ENCODE measurements at places on chromosomes 1 and 21.

GRCh38 chr1:54543729-54544496 is 4.1 kb upstream of the ACOT11 start:
- no peak for DNase-seq

DNA sequence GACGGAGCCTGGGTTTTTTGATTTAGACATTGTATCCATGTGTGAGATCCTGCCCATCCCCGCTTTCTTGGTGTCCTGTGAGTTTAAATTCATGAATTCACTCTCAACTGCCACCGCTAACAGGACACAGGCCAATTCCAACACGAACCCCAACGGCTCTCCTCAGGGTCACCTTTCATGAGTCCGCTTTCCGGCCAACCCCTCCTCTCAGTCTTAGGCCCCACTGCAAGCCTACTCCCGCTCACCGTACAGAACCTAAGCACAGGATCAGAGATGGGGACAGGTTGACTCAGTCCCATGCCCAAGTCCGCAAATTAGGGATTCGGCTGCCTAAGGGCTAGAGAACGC is 238 bp upstream of the SCP2 start:
- no peak for DNase-seq

DNA sequence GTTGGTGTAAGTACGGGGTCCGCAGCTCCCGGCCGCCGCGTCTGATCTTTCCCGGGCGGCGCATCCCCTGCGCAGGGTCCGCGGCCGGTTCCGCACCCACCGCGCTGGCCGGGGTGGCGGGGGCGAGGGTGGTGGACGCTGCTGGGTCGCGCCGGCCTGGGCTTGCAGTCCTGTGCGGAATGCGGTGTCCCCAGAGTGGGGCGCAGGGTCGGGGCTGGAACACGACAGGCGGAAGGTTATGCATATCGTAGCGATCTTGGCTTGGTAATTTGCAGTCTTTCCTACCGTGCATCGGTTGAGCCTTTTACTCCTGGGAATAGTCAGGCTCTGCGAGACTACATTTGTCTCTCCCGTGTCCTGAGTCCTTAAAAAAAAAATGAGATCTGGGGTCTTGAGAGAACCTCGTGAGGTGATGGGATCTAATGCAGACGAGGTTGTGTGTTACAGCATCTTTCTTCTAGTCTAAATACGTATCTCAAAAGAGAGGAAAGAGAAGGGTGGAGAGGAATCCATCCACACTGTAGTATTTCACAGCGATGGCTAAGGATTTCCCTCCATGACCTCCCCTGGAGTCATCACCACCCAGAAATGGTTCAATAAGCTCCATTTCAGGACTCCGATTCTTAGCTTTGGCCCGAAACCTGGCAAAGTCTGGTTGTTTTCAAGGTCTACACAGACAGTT is 572 bp downstream of the ATP1B1 start:
- no peak for DNase-seq

- DNase-seq = peak; percentile 60
Observed at GRCh38 chr1:47568763-47569162, 130.9 kb downstream of the FOXD2 start.

- no peak for DNase-seq
Observed at GRCh38 chr1:216902669-216903381, 179.6 kb upstream of the ESRRG start.

GRCh38 chr1:101276818-101277217 is 40.0 kb downstream of the S1PR1 start:
- no peak for DNase-seq

GRCh38 chr1:211948377-211948776 is 87.0 kb downstream of the INTS7 start:
- DNase-seq = no peak

GRCh38 chr1:29121936-29122681 is 1.6 kb downstream of the TMEM200B start:
- peak; percentile 34 for DNase-seq

DNA sequence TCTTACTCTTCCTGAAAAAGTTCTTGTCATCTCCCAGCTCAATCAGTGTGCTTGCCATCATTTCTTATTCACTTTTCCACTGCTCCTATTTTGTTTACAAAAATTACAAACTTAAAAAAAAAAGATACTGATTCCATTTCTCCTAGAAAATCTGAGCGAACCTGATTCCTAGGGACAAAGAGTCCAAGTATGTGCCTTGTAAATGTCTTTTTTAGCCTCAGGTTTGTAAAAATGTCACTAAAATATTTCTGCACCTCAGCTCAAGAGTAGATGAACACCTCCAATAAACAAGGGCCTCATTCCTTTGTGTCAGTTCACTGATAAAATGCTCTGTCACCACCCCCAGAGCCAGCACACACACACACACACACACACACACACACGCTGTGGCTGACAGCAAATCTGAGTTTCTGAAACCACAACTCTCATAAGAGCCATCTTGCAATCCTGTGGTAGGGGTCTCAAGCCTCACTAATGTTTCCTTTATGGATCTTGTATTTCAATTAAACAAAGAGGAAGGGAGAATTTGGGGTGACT is 299.2 kb downstream of the PBX1 start:
- no peak for DNase-seq

DNA sequence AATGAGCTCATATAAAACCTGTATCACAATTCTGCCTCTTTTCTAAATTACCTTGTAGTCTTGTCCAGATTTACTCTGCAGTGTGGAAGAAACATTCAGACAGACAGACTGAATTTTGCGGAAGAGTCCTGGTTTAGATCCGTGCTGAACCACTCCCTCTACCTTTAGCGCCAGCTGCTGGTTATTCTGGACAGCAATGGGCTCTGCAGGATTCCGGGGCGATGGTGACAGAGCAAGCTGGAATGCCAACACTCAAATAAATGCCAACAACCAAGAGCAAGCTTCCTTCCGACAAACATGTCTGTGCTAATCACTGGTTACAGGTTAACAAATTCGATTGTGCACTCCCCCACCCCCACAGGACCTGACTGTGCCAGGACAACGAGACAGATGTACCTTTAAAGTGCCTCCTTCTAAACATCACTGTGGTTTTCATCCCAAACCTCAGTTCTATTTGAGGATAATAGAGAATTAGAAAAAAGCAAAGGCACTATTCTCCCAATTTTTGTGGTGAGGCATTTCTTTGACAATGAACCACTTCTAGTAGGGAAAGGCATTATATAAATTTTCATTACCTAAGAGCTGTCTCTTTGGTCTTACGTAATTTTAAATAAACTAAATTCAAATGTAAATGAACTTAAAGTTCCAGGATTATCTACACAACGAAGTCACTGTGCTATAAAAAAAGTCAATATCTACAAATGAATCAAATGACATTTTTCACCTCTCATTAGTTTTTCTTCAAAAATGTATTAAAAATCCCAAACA is 90.4 kb downstream of the INTS7 start:
- DNase-seq = peak; percentile 65

GRCh38 chr1:36981771-36982622 is 52.3 kb downstream of the GRIK3 start:
- no peak for DNase-seq

GRCh38 chr21:42124826-42125570 is 53.9 kb downstream of the UMODL1 start:
- DNase-seq = no peak

DNA sequence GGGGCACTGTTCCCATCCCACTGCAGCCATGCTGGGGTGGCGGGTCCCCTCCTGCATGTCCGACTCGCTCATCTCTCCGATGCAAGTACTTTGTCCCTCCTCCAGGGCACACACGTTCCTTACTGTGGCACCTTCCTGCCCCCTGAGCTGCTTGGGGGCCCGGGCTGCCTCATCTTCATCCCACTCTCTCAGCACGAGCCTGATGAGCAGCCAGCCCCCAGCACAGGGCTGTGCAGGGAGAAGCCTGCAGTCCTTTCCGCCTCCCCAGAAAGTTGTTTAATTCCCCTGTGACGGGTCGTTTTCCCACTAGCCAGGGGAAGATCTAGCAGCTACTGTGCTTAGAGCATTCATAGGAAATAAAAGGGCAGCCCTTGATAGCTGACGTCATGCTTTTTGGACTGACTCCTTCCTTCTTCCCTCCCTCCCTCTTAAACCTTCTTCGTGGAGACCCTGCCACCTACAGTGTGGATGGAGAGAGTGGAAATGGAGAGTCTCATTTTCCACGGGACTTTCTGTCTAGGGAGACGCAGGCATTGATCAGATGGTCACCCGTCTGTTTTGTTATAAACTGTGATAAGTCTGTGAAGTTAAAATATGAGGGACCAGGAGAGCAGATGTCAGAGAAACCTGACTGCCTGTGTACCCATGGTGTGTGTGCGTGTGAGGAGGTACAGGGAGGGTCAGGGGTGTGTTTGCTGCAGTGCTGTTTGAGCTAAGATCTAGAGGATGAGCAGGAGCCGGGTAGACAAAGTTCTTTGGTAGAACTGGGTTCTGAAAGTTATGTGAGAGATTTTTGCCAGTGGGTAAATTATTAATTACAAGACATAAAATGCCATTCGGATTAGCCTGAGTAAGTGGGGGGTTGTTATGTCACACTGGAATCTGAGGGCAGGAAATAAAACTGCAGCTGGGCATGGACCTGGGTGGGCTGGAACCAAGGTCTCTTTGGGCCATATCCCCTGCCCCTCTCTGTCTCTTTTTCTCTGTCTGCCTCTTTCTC is 34.3 kb downstream of the GPR137B start:
- no peak for DNase-seq

GRCh38 chr1:211825980-211826379 is 4.6 kb downstream of the LPGAT1 start:
- no peak for DNase-seq

DNA sequence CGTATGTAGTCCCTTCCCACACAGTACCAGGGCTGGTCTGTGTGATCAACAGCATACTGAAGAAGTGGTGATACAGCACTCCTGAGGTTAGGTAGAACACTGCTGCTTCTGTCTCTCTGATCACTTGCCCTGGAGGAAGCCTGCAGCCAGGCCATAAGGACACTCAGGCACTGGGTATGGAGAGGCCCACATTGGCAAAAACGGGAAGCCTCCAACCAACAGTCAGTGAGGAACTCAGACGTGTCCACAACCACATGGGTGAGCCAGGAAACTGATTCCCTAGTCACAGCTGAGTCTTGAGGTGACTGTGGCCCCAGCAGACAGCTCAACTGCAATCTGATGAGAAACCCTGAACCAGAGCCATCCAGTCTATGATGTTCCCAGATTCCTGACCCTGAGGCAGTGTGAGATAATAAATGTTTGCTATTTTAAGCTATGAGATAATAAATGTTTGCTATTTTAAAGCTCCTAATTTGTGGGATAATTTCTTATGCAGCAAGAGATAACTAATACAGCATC is 62.5 kb downstream of the COQ8A start:
- DNase-seq = no peak

GRCh38 chr1:229043115-229043514 is 227.8 kb upstream of the RAB4A start:
- no peak for DNase-seq

DNA sequence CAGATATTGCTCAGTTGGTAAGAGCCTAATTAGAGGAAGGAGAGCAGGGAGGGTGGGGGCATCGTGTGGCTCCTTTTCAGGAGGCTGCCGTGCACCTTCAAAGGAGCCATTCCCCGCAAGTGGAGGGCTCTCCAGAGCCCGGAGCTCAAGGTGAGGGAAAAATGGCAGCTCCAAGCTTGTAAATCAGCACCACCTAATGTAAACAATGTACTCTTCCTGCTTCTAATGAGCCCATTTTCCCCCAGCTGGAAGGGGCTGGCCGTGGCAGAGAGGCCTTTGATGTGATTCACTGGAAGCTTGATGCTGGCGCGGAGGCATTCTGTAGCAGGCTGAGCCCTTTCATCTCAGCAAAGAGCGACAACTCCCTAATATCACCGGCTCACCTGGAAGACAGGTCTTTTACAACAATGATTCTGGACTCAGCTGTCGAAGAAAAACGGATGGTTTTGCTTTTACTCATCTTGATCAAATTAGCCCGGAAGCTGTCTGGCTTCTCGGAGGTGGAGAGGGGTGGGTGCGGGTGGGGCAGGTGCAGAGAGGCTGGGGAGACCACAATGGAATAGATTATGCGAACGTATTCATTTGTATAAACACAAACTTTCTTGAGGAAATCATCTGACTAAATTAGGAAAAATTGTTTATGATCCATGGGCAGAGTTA is 112.5 kb downstream of the RRAGC start:
- DNase-seq = no peak

- no peak for DNase-seq
Observed at GRCh38 chr1:97204468-97204867, 482.9 kb downstream of the PTBP2 start.

DNA sequence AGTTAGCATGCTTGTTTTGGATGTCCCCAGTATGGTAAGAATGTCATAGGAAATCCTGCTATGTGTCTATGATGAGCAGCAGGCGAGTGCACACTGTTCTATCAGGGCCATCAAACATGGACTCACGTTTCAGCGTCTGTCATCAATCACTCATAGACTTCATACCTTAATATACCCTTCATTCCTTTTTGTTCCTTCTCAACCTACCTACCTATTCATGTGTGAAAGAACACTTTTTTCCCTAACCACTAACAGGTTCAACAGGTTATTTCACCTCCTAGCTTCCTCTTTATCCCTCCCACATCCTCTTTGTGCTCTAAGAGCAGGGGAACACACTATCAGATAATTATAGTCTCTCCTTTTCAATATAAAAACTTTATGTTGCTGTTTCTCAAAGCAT is 300.6 kb downstream of the TM2D1 start:
- no peak for DNase-seq

DNA sequence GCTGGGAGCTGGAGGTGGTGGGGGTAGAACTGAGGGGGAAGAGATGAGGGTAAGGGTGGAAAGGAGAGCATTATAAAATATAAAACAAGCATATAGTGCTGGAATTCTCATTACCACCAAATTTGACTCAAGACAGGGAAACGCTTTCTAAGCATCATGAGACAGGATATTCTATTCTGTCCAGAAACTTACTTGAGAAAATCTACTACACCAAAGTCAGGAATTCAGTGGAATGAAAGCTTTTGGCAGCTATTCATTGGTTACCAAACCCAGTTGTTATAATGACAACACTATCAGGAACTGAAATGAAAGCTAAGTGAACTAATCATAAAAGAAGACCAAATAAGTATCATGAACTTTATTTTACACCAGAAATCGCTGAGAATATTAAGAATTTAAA is 14.5 kb downstream of the AIDA start:
- no peak for DNase-seq

DNA sequence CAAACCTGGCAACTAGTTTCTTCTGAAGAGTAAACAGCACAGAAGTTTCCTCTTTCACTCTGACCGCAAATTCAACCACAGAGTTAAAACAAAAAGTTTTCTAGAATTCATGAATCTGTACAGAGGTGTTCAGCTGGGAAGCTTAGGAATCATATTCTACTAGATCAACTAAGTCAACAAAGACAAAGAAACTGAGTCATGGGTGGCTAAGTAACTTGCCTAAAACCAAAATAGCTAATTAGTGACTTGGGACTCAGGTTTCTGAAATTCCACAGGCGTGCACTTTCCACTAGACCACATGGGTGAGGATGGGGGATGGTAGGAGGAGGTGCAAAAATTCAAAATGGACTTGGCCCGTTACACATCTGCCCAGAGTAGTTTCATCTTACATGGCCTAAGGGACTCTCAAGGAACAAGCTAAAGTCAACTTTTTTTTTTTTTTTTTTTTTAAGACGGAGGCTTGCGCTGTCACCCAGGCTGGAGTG is 25.8 kb downstream of the PTPN14 start:
- DNase-seq = no peak

- DNase-seq = peak; percentile 34
Observed at GRCh38 chr1:208101661-208102431, 142.3 kb downstream of the PLXNA2 start.

Data from adrenal gland (tissue), 19 donors.